RKO (cell line): ENCODE measurements at places on chromosomes 7 and 10.

DNA sequence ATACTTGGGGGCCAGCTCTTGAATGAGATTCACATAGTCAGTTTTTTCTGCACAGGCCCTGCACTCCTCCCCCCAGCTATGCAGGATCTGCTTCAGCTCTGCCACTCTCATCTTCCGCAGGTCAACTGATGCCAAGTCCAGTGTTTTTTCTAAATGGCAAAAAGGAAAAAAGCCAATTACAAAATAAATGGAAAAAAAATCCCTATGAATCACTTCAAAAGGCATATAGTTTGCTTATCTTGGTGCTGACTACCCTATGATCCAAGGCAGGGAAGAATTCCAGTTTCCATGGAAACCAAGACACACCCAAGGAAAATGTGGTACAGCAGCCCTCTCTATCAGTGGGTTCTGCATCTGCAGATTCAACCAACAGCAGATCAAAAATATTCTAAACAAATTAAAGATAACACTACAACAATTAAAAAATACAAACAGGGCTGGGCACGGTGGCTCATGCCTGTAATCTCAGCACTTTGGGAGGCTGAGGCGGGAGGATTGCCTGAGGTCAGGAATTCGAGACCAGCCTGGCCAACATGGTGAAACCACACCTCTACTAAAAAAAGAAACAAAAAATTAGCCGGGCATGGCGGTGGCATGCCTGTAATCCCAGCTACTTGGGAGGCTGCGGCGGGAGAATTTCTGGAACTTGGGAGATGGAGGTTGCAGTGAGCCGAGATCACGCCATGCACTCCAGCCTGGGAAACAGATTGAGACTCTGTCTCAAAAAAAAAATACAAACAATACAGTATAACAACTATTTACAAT lies 17.6 kb downstream of the CDNF start:
- peak; percentile 84 for DNase-seq

DNA sequence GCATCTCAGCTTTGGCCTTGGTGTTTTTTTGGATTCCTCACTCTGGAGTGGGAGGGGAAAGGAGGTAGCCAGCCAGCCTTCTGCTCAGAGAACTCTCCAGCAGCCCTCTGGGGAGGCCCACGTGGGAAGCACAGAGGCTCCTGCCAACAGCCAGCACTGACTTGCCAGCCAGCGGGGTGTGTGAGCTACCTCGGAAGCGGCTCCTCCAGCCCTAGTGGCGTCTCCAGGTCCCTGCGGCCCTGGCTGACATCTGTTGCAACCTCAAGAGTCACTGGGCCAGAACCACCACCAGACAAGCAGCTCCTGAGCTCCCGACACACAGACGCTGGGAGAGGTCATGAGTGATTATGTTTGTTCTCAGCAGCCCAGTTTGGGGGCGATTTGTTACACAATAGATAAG lies 180.2 kb upstream of the FZD8 start:
- DNase-seq: peak; percentile 9

DNA sequence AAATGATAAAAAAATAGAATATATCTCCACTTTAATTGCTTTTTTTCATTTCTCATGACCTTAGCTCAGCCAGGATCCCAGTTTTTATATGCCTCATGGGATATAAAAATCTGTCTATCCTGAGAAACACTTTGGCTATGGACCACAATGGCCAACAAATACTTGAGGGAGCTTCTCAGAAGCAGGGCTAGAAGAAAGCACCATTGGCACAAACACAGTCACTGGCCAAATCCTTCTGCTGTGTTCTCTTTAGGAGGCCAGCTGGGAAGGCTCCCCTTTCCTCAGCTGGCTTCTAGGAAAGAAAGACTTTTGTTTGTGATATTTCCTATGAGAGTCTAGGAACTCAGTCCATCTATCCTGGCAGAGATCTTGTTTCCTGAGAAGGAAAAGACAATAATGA lies 856.2 kb upstream of the GHITM start:
- DNase-seq: no peak

GRCh38 chr7:16399265-16399831 lies 22.0 kb downstream of the CRPPA start:
- no peak for DNase-seq

DNA sequence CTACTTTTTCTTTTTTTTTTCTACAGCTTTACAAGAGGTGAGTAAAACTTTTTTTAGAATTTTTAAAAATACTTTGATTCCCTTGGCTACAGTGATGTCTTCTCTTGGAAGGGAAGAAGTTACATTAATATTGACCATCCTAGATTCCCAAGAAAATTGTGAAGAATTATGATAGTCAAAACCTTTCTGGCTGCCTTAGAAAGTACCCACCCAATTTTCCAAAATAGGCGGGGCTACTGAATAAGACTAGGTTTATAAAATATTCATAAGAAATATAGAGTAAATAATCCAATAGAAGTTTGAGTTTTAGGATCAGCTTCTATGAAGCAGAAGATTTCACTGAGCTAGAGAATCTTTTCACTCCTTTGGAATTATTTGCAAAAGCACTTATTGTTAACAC lies 3.0 kb downstream of the COL1A2 start:
- DNase-seq: no peak

DNA sequence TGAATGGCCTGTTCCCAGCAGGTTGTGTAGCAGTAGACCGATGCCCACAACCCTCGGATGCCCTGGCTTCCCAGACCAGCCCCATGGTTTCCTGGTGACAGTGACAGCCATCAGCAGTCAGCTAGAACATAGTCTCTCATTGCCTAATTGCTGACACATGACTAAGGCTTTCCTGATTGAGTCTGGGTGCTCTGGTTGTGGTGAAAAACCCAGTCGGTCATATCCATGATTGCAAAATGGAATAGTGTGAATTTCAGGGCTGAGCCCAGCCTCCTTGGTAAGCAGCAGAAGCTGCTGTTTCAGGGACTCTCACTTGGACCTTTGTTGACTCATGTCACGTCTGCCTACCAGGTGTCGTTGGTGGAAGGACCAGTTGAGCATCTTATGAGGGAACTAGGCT lies 36.6 kb downstream of the POR start:
- DNase-seq: no peak

- DNase-seq: no peak
Measured at GRCh38 chr10:108862676-108863350, 1060.5 kb downstream of the XPNPEP1 start.

DNA sequence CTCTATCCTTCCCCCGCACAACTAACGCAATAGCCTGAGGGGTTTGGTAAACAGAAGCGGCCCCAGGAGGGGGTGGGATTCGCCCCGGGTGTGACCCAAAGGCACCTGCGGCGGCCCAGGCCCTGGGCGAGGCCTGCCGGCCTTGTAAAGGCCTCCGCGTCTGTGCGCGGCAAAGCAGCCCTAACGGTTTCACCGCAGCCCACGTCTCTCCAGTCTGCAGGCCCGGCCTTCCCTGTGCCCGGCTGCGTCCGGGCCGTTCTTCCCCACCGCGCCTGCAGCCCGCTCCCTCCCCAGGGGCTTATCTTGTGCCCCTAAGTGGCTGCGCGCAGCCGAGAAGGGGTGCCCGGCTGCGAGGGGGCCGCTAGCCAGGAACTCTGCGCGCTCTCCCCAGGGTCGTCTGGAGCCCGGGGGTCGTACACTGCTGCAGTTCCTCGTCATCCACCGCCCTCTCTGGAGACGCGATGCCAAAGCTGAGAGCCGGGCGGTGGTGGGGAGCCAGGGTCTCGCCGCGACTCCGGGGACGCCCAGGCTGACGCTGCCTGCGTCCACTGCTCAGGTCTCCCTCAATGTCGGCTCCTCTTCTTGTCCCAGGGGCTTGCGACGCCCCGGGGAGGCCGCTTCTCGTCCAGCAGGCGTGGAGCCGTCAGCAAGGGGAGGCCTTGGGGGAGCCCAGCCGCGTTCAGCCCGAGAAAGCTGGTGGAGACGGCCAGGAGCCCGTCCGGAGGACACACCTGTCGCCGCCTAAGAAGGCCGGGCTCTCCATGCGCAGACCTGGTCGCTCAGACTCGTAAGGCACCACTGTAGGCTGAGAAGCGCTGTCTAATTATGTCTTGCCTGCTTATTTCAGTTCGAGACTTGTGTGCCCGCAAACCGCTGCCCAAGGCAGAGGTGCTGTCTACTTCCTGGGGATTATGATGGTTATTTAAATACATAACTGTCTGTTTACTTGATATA lies 132.3 kb downstream of the SPAG6 start:
- DNase-seq: no peak

- DNase-seq: peak; percentile 61
Measured at GRCh38 chr10:52864201-52865106, 91.9 kb upstream of the MBL2 start.

DNA sequence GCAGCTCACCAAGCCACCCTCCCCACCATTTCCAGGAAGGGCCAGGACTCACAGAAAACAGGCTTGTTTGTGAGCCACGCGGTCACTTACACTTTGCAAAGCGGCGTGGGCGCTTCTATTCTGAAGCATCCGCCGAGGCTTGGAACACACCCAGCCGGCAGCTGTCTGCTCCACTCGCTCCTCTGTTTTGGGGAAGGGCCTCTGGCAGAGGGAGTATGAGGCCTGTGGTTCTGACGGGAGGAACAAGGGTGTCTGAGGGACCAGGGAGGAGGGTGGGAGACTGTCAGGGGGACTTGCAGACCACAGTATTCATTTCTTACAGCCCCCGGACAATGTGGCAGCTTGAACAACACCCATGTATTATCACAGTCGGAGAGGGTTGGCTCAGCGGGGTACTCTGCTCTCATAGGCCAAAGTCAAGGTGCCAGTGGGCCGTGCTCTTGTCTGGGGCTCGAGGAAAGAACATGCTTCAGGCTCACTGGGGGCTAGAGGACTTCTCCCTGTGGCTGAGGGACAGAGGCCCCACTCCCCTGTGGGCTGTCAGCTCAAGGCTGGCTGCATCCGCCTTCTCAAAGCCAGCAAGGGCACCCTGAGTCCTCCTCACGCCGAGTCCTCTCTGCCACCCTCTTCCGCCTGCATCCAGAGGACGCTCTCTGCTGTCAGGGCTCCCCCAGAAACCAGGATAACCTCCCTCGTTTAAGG lies 60.4 kb upstream of the FAM20C start:
- DNase-seq: no peak

- DNase-seq: no peak
Measured at GRCh38 chr7:27771111-27771510, 31.1 kb downstream of the TAX1BP1 start.

GRCh38 chr7:40828686-40829600 lies 694.1 kb downstream of the SUGCT start:
- DNase-seq: no peak

DNA sequence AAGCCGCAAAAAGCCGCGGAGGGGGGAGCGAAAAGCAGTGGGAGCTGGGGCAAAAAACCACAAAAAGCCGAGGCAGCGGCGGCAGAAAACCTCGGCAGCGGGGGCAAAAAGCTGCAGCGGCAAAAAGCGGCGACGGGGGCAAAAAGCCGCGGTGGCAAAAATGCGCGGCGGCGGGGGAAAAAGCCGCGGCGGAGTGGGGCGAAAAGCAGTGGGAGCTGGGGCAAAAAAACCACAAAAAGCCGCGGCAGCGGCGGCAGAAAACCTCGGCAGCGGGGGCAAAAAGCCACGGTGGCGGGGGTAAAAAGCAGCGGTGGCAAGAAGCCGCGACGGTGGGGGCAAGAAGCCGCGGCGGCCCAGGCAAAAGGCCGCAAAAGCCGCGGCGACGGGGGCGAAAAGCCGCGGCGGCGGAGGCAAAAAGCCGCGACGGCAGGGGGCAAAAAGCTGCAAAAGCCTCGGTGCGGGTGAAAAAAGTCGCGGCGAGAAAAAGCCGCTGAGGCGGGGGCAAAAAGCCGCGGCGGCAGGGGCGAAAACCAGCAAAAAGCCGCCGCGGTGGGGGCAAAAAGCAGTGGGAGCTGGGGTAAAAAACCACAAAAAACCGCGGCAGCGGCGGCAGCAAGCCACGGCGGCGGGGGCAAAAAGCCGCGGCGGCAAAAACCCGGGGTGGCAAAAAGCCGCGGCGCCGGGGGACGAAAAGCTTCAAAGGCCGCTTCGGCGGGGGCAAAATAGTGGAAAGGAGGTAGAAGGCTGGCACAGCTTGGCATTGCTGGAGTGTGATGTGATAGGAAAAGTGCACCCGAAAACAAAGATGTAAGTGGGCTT lies 135.9 kb downstream of the ZNF92 start:
- DNase-seq: no peak

- DNase-seq: no peak
Measured at GRCh38 chr7:83617858-83618257, 31.1 kb downstream of the SEMA3E start.

- DNase-seq: no peak
Measured at GRCh38 chr10:126940670-126941310, 35.6 kb downstream of the DOCK1 start.

GRCh38 chr7:55246171-55246570 lies 119.0 kb upstream of the LANCL2 start:
- no peak for DNase-seq

DNA sequence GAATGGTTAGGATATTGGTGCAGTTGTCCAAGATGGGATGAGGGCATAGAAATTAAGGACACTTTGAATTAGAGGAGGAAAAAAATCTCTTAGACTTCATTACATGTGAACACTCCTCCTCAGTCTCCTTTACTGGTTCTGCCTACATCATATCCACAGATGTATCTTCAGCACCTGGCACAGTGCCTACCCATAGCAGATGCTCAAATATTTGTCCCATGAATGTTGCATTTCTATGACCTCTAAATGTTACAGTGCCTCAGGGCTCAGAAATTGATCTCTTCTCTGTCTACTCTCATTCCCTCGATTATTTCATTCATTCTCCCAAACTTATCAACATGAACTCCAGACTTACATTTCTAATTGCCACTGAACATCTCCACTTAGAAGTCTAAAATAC lies 17.1 kb downstream of the CNNM1 start:
- no peak for DNase-seq

GRCh38 chr7:155144371-155144770 lies 74.2 kb downstream of the HTR5A start:
- no peak for DNase-seq

DNA sequence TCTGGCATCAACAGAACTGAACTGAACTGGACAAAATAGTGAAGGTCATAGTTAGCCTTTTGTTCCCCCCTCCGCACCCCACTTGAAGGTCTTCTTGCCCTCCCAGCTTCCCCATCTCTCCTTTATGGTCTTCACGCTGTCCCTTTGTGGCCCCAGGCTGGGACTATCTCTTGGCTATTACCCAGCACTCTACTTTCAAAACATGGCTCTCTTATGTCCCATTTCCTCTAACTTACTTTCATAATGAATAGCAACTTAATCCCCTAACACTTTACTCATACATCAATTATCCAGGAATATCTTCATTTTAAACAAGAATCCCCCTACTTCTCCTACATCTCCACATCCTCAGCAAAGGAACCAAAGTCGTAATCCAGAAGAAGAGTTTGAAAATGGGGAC lies 135.3 kb upstream of the ITGB1 start:
- DNase-seq: no peak

GRCh38 chr7:139576179-139576973 lies 52.9 kb downstream of the CLEC2L start:
- no peak for DNase-seq

- DNase-seq: no peak
Measured at GRCh38 chr7:151372612-151373265, 31.1 kb downstream of the NUB1 start.

DNA sequence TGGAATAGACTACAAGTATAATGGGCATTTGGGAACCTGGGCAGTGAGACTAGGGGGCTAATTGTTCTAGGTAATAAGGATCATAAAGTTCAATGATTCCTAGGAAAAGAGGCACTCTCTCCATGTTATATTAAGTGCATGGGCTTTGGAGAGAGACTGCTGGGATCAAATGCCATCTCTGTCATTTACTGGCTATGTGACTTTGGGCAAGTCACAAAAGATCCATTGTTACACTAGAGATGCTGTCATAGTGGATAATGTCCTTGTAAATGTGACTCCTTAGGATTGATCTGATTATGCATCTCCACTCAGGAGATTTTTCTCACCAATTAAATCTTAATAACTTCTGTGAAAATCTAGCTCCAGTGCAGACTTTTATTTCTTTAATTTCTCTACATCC lies 156.3 kb upstream of the CACNA2D1 start:
- DNase-seq: no peak
